Midbrain (tissue), 1 donor: ENCODE measurements at places on chromosomes 3 and 15.

DNA sequence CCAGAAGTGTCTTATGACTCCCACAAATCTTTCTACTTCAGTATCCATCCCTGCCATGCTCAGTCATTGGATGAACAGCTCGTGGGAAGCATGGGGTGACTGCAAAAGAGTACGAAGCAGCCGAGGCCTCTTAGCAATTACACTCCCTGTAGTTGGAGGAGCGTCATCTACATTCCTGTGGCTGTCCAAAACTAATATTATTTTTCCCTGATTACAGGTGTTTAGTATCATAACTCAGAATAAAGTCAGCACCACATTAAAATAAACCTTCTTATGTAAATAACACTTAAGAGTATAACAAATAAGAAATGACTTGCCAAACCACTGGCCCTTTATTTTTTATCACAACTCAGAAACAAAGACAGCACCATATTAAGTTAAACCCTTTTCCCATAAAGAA is 141.5 kb downstream of the PLOD2 start:
- DNase-seq, result no peak

GRCh38 chr3:149570016-149570415 is 87.8 kb downstream of the WWTR1 start:
- no peak for DNase-seq

DNA sequence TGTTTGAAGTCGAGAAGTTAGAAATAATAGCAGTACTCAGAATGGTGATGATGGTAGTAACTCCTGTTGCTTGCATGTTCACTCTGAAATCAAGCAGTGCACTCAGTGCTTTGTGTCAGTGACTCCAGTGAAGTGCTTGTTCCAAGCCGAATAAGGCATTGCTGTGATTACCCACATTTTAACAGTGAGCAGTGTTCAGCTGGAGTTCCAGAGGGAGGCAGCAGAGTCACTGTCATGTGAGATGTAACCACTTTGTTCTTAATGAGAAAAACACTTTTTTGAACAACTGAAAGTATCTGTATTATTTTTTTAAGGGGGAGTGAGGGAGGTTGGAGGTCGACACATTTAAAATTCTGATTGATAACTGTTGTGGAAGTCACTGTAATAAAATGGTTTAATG is 3.7 kb downstream of the MDFIC2 start:
- peak; percentile 35 for DNase-seq

- no peak for DNase-seq
Observed at GRCh38 chr3:197407526-197407925, 109.1 kb upstream of the DLG1 start.

GRCh38 chr3:26590919-26591484 is 31.6 kb upstream of the LRRC3B start:
- no peak for DNase-seq

- DNase-seq, result no peak
Observed at GRCh38 chr15:61403884-61404283, 174.8 kb upstream of the RORA start.
